ENCODE measurements at places on chromosomes 5 and 9.

GRCh38 chr9:4382722-4383317 lies 83.0 kb upstream of the GLIS3 start:
- no peak for DNase-seq

DNA sequence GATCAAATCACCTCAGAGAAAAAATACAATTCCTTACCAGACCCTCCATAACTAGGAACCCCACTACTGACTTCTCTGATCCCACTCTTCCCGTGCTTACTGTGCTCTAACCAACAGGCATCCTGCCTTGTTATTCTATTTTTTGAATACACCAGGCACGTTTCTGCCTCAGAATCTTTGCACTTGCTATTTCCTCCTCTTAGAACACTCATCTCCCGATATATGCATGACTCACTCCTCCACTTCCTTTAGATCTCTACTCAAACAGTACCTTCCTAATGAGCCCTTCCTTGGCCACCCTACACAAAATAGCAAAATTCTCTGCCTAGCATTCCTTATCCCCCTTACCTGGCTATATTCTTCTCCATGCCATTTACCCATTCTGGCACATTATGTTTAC lies 43.9 kb downstream of the MAPKAP1 start:
- DNase-seq = no peak

DNA sequence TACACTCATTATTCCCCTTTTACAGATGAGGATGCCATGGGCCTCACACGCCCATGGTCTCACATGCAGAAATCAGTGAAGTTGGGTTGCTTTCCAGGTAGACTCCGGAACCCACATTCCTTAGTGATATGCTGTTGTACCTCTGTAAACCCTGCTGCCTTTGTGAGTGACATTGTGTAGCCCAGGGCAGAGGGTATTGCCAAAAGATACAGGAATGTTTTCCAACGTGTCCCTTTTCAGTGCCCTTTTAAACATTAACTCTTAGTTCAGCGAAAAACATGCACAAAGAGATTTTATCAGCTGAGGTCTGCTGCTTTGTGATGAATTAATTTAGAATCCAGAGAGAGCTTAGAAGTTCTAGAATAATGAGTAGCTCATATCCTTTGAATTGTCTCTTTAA lies 38.3 kb upstream of the TRMT10B start:
- DNase-seq = no peak

GRCh38 chr5:417301-418161 lies 25.4 kb upstream of the EXOC3 start:
- DNase-seq = no peak

GRCh38 chr5:137398154-137398553 lies 101.0 kb downstream of the SPOCK1 start:
- DNase-seq = no peak

GRCh38 chr9:137455359-137455991 lies 3.7 kb downstream of the NSMF start:
- DNase-seq = no peak
